Stimulated activated CD4-positive, alpha-beta T cell treated with anti-CD3 and anti-CD28 coated beads, TNF-alpha, amount 100 ng/mL, for 1 hour (primary cell): ENCODE measurements at places on chromosomes 2 and 18.

GRCh38 chr2:55142518-55142917, 89.6 kb downstream of the CLHC1 start:
- DNase-seq: no peak

DNA sequence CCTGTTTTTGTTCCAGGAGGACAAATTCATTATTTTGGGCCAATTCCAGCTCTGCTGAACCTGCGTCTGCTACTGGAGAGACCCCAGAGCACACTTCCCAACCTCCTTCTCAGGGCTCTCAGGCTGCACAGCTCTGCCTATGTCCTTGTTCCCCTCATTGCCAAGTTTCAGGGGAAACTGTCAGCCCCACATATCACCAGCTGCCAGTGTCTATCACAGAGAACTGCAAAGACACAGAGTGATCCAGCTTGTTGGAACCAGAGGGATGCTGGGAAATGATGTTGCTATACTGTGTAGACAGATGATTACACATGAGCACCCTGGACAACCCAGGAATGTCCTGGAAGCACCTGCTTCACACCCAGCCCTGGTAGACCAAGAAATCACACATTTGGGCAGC, 67.4 kb upstream of the TMEM247 start:
- DNase-seq: no peak

- no peak for DNase-seq
Measured at GRCh38 chr18:28382215-28382879, 205.4 kb upstream of the CDH2 start.

DNA sequence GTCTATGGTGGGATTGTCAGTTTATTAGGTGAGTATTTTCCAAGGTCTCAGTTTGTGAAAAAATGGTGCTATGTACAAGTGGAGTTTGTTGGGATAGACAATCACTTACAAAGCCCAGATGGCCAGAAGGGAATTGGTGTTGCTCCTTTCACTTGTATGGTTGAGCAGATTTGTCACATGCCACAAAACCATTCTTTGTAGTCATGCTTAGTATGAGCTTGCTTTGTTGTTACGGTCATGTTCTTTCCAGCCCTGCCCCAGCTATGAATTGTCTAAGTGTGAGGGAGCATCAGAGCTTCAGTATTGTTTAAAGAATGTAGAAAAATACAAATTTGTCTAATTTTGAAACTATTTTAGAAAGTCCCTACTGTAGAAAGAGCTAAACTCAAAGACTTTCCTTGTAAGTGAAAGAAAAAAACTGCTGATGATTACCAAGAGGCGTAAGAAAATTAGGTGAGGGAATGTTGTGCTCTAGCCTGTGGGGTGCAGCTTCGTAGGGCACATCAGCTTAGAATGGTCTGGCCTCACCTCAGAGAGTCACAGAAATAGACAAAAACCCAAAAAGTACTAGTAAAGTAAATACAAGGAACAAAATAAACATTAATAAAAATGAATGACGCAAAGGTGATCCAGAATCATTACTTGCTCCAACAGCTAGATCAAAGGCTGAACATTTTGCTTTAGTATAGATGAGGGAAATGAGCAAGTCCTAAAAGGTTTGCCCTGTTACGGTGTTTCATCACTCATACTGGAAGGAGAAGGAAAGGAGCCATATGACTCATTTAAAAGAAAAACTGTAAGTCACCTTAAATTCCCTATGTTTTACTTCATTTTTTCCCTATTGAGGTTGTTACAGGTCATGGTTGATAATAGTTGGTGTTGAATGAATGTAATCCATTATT, 9.2 kb downstream of the TGIF1 start:
- no peak for DNase-seq
